ENCODE measurements at places on chromosomes 2 and 18.

GRCh38 chr2:51011693-51012092, 20.2 kb downstream of the NRXN1 start:
- H3K27me3 ChIP-seq, result no peaks in the 10 kb centered on the region
- H3K27ac ChIP-seq, result no peak overlapping the region
- no peaks in the 10 kb centered on the region for H3K4me1 ChIP-seq
- no peak for DNase-seq
- no peak overlapping the region for H3K4me3 ChIP-seq

- H3K4me3 ChIP-seq, result no peak overlapping the region
- H3K36me3 ChIP-seq, result no peaks in the 10 kb centered on the region
- no peak for DNase-seq
- no peak overlapping the region for H3K27ac ChIP-seq
- H3K27me3 ChIP-seq, result no peaks in the 10 kb centered on the region
These were observed 11.4 kb downstream of the CIB4 start for GRCh38 chr2:26629751-26630150.

- H3K27ac ChIP-seq, result no peak overlapping the region
- no peaks in the 10 kb centered on the region for H3K36me3 ChIP-seq
- no peaks in the 10 kb centered on the region for H3K4me1 ChIP-seq
- H3K27me3 ChIP-seq, result no peaks in the 10 kb centered on the region
- no peak overlapping the region for H3K4me3 ChIP-seq
- DNase-seq, result no peak
These were observed 9.9 kb downstream of the OBSL1 start for GRCh38 chr2:219561179-219562048.

DNA sequence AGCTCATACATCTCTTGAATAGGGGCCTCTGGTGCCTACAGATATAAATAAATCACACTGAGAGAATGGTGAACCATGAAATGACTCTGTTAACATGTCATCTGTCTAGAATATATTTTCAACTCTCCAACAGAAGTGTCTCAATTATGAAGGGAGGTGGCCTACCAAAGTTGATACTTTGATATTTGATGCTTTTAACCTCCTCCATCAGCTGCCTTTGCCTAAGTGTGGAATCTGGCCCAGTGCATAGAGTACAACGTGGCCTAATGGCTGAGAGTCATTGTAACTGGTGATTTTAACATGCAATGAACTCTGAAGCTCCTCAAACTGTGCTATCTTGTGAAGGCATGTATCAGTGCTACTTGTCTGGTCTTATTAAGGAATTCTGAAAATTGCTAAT, 93.4 kb downstream of the MYO3B start:
- no peaks in the 10 kb centered on the region for H3K4me1 ChIP-seq
- no peaks in the 10 kb centered on the region for H3K36me3 ChIP-seq
- DNase-seq, result no peak
- no peaks in the 10 kb centered on the region for H3K27me3 ChIP-seq
- H3K27ac ChIP-seq, result no peak overlapping the region

GRCh38 chr2:222739939-222740338, 68.5 kb downstream of the MOGAT1 start:
- H3K27me3 ChIP-seq, result no peaks in the 10 kb centered on the region
- no peaks in the 10 kb centered on the region for H3K36me3 ChIP-seq
- H3K4me3 ChIP-seq, result no peak overlapping the region
- H3K4me1 ChIP-seq, result no peaks in the 10 kb centered on the region

GRCh38 chr2:28956415-28956826, 24.7 kb upstream of the TOGARAM2 start:
- DNase-seq, result no peak
- no peaks in the 10 kb centered on the region for H3K4me1 ChIP-seq
- no peak overlapping the region for H3K4me3 ChIP-seq
- no peaks in the 10 kb centered on the region for H3K36me3 ChIP-seq
- H3K27me3 ChIP-seq, result no peaks in the 10 kb centered on the region
- no peak overlapping the region for H3K27ac ChIP-seq

GRCh38 chr2:241390301-241391206, 34.5 kb downstream of the FARP2 start:
- H3K36me3 ChIP-seq, result no peaks in the 10 kb centered on the region
- no peak overlapping the region for H3K4me3 ChIP-seq
- no peak for DNase-seq
- H3K27me3 ChIP-seq, result no peaks in the 10 kb centered on the region
- no peak overlapping the region for H3K27ac ChIP-seq

All from breast epithelium (tissue), 4 donors.